ENCODE measurements at places on chromosomes 6 and 20. TPM values are rescaled to one million over a fixed set of nuclear protein-coding genes. Genes with fewer than 3 reads are reported as not detected.

The WFDC10B gene
- total RNA-seq: not detected

The TRIM31 gene
- not detected for total RNA-seq

GRCh38 chr6:42185597-42185996 lies 9.2 kb downstream of the GUCA1B start:
- no peak for DNase-seq

The MYB gene
- total RNA-seq: 0.24 TPM

DNA sequence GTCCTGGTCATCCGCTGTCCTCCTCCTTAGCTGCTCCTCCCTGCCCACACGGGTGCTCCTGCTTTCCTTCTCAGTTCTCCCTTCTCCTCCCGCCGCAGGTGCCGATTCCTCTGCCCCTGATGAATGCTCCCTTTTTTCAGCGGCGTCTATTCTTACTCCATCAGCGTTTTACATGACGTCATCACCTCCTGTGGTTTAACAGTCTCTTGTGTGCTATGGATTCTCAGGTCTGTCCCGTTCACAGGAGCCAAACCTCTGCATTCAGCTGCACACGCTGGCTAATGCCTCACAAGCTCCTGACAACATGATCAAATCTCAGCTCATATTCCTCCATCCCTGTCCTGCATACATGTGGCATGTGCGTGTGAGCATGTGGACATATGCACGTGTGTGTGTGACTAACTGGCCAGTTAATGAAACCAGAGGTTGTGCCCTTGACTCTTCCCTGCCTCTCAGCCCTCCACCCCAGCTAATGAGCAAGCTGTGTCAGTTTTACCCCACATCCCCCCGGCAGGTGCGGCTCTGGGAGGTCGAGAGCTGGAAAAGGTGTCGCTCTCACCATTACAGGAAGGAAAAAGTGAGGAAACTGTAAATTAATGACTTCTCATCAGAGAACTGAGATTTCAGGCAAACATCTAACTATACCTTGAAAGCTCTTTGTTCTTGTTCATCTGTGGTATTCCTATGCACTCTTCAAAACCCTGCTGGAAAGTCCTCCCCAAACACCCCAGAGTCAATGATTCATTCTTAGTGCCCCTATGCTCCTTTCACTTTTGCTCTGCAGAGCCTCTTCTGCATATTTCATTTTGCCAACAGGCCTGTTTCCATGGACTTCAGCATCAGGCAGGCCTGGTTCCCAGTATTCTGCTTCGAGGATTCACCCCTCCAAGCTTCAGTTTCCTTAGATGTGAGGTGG lies 163.1 kb downstream of the TTLL2 start:
- DNase-seq: no peak

The SLC22A7 gene
- total RNA-seq: not detected

The ID1 gene
- 163 TPM for total RNA-seq

GRCh38 chr20:34305333-34306230 lies 2.4 kb upstream of the AHCY start:
- DNase-seq: no peak

The ELOVL5 gene
- total RNA-seq: 37.6 TPM

DNA sequence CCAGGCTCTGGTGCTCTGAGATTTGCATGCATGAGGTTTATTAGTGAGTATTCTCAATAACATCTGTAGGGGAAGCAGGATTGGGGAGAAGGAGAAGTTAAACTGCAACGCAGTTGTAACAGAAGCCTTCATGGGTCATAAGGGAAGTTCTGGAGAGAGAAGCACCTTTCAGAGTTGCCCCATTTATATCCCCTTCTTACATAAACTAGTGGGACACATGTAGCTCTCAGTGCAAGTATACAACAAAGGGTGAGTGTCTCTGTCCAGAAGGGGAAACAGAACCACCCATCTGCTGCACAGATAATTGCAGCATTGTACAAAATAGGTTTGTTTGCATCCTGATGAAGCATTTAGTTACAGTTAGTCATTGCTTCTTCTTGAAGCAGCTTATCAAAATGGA lies 4.3 kb upstream of the ADGB start:
- DNase-seq: no peak

DNA sequence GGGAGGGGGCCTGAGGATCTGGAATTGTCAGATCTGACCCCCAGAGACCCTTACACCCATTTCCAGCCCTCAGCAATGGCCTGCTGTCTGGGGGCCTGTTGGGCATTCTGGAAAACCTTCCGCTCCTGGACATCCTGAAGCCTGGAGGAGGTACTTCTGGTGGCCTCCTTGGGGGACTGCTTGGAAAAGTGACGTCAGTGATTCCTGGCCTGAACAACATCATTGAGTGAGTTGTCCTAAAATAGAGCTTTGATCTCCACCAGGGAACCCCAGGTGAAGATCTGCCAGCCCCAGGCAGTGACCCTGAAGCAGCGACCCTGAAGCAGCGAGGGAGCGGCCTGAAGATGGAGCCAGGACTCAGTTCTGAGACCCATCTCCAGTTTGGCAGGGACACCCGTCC lies 2.2 kb downstream of the BPIFA1 start:
- no peak for DNase-seq

The HDDC2 gene
- 88.8 TPM for total RNA-seq

The MCCD1 gene
- not detected for total RNA-seq

DNA sequence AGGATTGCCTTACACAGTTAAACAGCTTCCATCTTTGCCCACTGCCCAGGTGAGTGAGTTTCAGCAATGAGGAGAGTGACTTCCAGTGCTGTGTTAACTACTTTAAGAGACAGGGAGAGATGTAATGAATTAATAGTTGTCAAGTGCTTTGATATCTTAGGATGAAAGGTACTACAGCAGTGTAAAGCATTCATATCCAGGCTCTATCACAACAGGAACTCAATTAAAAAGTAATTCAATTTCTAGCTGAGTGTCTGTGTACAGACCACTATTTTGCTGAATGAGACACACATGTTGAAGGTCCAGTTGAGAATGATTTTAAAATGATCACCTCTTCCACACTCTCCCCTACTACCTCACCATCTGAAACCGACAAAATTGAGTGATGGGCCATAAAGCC lies 70.7 kb upstream of the BEND3 start:
- no peak for DNase-seq

DNA sequence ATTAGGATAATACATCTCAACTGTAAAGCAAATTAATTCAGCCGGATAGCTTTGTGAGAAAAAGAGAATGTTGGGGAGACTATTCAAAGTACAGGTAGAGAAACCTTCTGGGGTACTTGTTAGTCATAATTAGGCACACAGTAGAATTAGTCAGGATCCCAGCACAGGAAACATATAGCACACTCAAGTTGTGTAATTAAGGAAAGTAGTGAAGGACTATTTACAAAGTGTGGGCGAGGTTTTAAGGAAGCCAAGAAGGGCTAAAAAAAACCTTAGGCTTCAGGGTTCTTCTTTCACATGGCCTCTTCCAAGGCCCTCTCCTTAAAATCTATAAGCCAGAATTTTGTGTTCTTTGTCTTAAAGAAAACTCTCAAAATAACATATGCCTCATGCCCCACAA lies 126.7 kb downstream of the RTN4IP1 start:
- DNase-seq: no peak

DNA sequence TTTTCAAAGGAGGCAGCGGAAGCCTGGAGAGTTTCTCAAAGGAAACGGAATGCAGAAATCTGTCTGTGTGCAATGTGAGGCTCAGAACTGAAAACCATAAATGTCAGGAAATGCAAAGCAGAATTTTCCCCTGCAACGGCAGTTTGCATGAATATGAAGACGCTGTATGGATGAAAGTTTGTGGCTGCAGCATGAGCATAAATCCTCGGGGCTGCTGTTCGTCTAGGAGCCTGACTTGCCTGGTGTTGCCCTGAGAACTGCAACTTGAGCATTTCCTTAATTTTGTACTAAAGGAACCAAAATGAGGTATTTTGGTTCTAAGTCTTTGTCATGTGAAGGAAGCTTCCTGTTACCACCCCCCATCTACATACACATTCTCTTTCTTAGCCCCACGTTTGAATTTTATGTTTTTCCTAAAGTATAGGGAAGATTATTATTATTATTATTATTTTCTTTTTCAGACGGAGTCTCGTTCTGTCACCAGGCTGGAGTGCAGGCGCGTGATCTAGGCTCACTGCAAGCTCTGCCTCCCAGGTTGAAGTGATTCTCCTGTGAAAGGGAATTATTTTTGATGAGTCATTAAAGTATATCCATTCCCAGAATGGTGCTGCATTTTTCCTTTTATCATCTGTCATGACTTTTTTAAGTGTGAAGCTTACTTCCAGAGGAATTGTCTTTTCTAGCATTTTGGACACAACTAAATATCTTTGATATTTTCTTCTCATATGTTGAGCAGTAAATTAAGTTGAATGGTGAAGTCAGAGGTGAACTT lies 33.1 kb downstream of the MTHFD1L start:
- DNase-seq: no peak

The TMEM170B gene
- 4.2 TPM for total RNA-seq

DNA sequence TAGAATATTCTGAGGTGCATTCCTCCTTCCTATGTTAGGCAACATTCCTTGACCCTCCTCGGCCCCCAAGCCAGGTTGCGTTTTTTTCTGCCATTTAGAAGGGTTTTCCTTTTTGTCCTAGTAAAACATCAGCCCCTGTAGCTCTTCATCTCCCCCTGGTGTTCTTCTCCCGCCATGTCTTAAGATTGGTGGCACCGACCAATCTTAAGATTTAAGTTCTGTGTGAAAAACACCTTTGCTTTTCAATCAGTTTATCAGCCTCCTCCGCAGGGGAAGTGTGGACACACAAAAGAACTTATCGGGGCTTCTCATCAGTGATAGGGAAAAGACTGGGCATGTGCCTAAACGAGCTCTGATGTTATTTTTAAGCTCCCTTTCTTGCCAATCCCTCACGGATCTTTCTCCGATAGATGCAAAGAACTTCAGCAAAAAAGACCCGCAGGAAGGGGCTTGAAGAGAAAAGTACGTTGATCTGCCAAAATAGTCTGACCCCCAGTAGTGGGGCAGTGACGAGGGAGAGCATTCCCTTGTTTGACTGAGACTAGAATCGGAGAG lies 719 bp upstream of the EDN1 start:
- no peak for DNase-seq

- DNase-seq: no peak
These were observed 114.6 kb upstream of the RIPOR2 start for GRCh38 chr6:25050356-25050755.

DNA sequence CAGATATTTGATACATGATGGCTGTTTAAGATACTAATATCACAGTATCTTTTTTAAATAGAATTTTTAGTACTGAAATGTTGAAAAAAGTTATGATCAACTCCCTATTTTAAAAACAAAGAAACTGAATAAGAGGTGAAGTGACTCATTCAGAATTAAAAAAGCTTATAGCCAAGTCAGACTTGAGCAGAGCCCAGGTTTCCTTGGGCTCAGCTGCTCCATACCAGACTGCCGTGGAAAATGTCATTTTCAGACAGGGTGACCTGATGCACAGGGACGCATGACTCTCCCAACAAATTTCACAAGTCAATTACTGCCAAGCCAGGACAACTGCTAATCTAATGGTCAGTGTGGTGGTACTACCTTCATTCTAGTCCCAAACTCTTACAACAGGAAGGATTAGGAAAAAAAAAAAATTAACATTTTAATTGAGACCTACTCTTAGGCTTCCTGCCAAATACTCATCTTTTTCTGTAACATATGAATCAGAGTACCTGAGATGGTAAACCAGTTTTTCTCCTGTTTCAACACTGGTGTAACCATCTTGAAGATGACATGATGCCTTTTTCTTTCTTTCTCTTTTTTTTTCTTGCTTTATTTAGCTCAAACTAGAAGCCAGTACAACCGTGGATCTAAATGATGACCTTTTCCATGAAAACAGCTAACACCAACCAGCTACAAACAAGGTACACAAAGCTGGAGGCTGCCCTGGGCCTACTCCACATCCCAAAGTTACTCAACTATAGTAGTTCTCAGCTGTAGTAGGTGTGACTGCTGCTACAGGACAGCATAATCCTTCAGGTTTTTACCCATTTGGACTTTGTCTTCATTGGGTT lies 30.5 kb downstream of the SLC22A23 start:
- no peak for DNase-seq

GRCh38 chr20:62274332-62274950 lies 28.4 kb upstream of the ADRM1 start:
- DNase-seq: no peak

DNA sequence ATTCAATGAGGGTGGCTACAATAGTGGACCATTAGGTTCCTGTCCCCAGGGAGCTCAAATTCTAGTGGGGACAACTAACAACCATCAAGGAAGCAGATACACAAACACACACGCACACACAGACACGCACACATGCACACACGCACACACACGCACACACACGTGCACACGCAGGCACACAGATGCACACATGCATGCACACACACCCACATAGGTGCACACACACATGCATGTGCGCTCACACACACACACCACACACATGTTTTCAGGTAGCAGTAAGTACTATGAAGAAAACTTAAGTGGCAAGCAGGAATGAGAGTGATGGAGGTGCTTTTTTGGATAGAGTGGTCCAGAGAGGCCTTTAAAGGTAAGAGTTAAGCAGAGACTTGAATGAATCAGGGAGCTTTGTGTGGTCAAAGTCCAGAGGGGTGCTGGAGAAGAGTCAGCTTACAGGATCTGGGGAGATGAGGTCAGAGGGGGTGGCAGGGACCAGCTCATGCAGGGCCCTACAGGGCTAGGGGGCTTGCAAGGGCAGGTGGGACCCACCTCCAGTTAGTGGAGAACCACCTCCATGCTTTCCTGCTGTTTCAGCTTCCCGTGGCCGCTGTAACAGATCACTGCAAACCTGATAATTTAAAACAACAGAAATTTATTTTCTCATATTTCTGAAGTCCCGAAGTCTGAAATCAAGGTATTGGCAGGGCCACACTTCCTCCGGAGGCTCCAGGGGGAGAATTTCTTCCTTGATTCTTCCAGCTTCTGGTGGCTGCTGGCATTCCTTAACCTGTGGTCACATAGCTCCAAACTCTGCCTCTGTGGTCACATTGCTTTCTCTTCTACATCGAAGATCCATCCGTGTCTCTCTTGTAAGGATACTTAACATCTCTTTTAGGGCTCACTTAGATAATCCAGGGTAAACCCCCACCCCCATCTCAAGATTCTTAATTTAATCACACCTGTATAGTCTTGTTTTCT lies 6.9 kb upstream of the NSFL1C start:
- no peak for DNase-seq

- DNase-seq: no peak
These were observed 111.9 kb downstream of the ARMC2 start for GRCh38 chr6:108959972-108960582.

The ADGRF4 gene
- not detected for total RNA-seq

- DNase-seq: no peak
These were observed 140.4 kb downstream of the CDKAL1 start for GRCh38 chr6:20674664-20675063.

DNA sequence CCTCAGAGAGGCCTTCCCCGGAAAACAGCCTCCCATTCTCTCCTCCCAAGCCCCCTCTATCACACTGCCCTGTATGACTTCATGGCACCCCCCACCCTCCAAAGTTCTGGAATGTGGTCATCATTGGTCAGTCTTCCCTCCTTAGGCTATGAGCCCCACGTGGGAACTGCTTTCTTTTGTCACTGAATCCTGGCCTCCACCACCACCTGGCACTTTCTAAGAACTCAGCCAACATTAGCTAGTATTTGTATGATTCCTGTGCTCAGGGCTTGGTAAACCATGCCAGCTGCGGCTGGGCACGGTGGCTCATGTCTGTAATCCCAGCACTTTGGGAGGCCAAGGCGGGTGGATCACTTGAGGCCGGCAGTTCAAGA lies 8.4 kb upstream of the E2F1 start:
- no peak for DNase-seq
